ENCODE measurements at places on chromosomes 3 and 15.

DNA sequence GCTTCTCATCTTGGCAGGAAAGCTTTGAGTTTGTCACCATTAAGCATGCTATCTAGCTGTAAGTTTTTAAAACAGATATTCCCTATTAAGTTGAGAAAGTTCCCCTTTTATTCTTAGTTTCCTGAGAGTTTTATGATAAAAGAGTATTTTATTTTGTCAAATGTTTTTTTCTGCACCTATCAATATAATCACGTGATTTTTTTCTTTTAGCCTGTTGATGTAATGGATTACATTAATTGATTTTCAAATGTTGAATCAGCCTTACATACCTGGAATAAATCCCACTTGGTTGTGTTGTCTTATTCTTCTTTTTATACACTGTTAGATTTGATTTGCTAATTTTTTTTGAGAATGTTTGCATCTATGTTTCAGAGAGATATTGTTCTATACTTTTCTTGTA lies 179.5 kb downstream of the ZNF621 start:
- H3K27me3 ChIP-seq: no peaks in the 10 kb centered on the region
- no peaks in the 10 kb centered on the region for H3K36me3 ChIP-seq
- H3K27ac ChIP-seq: no peak overlapping the region
- no peaks in the 10 kb centered on the region for H3K4me1 ChIP-seq
- no peak for DNase-seq

DNA sequence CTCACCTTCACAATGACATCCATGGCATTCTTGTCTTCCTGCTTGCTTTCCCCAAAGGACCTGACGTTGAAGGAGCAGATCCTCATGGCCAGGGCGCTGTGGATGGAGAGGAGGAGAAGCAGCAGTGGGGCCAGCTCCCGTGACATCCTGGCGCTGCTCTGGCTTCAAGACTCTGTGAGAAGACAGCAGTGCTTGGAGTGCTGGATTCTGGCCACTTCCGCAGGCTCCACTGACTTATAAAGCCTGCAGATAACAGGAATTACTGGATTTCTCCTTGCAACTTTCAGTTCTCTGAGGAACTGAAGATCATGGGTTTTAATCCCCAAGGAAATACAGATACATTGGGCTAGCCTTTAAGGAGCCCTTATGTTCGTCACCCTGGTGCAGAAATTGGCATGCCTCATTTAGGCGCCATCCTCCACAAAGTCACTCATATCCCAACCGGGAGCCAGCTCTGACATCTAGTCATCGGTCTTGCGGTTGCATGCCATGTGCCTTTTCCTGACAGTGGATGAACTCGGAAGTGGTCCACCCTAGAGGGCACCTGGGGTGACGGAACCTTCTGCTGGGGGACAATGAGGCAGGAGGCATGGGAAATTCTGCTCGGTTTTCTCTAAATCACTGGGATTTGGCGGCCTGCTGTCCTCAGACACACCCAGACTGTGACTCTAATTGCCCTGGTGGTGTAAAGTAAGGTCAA lies at the start of gene DNASE1L3:
Gene DNASE1L3 (minus strand): TSS at position 212 of the 700 bp plus-strand sequence. CDS start 66 bp downstream, at position 146.
- DNase-seq: peak; percentile 51
- H3K36me3 ChIP-seq: no peaks in the 10 kb centered on the region
- peak within 1 kb of the TSS; percentile 33 for H3K4me3 ChIP-seq
- no peaks in the 10 kb centered on the region for H3K27me3 ChIP-seq
- no peaks in the 10 kb centered on the region for H3K4me1 ChIP-seq

DNA sequence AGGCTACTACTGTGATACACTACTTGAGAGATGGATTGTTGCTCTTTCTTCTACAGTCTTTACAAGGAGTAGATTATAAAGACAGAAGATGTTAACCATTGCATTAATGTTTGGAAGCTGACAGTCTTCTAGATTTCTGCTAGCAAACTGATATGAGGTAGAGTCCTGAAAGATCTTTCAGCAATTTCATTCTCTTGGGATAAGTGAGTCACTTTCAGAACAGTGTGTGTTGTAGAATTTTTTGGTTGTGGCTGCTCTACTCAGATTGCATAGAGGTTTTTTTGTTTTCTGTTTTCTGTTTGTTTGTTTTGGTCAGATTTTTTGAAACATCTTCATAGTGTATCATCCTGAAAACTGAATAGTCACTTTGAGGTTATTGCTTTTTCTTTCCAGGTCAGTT lies 17.1 kb downstream of the TNFSF10 start:
- no peak for DNase-seq
- no peaks in the 10 kb centered on the region for H3K4me1 ChIP-seq

- H3K4me1 ChIP-seq: no peaks in the 10 kb centered on the region
- H3K27me3 ChIP-seq: no peaks in the 10 kb centered on the region
- H3K27ac ChIP-seq: no peak overlapping the region
- DNase-seq: no peak
Measured at GRCh38 chr15:40358471-40359353, 693 bp downstream of the DISP2 start.

DNA sequence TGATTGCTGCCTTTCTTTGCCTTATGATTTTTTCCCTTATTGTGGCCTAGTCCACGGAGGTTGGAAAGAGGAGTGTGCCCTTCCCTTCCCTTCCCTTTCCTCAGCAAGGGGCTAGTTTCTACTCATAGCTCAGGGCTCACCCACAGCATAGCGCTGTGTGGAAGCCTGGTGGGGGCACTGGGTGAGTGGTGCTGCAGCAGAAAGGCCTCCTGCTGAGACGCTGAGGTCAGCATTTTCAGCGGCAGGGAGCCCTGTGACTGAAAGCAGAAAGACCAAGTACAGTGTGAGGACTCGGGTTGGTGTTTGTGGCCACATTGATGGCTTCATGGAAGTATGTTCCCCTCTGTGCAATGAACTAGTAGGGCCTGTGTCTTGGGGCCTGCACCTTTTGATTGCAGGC lies 21.9 kb downstream of the CACNA1D start:
- H3K27ac ChIP-seq: no peak overlapping the region
- no peaks in the 10 kb centered on the region for H3K36me3 ChIP-seq
- H3K27me3 ChIP-seq: no peaks in the 10 kb centered on the region
- no peak for DNase-seq

All from right lobe of liver (tissue), 6 donors.